Amygdala (tissue), 56 donors: ENCODE measurements at places on chromosomes 3 and 15.

DNA sequence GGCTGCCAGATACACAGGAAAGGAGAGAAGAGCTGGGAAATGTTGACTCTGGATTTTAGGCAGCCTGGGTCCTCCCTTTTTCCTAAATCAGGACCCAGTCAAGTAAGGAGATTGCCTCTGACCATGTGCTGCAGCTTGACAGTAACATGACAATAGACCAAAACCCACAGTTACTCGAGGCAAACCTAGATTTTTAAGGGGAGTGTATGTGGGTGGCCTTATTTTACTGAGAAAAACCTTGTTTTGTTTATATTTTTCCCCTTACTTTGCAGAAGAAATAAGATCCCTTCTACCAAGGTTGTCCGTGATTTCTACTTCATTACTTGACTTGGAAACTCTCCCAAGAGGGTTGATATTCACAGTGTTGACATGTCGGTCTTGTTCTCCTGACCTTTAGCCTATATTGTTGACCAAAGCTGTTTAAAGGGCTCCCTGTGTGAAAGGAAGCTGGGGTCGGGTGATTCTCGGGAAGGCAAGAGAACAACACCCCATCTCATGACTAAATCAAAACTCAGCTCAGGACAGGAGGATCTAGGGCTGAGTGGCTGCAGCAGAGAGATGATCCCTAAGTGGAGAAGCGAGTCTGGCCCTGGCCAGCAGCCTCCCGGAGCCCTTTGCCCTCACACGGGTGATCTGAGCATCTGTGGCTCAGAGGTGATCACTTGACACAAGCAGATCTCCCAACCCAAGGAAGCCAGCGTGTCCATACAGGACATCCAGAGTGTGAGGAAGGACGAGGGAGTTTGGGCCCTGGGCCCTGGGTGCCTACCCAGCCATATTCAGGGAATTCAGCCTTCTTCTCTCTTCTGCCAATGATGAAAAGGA, 31.0 kb upstream of the SLCO2A1 start:
- no peak for DNase-seq

DNA sequence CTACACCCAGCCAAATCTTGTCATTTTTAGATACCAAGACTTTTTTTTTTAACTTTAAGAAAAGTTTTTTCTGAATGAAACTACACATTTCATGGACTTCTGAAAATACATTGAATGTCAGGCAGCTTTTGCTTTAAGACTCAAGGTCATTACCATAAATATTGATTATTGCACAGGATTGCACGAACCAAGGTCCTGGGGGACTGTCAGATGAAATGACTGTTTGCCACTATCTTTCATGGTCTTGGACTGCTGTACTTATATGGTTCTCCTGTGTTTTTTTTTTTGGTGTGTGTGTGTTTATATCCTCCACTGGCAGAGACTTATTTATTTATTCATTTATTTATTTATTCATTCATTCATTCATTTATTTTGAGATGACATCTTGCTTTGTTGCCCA, 6.9 kb upstream of the MYO1E start:
- DNase-seq, result no peak

GRCh38 chr3:183513046-183513706, 42.3 kb downstream of the KLHL6 start:
- no peak for DNase-seq

DNA sequence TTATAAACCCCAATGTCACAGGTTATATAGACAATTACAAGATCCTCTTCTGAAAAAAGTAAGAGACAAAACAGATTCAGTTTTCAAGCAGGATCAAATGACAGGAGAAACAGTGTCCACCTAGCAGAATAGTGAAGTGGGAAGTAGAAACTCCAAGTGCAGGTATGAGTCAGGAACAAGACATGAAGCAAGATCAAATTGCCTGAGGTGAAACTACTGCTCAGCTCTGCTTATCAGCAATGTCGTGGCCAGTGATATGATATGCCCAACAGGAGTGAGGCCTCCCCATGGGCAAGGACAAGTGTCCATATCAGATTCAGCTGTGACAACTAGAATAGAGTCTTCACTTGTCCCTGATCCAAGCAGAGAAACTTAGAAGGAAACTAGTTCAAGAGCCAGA, 100.0 kb downstream of the ZMAT3 start:
- DNase-seq, result no peak

GRCh38 chr3:64095802-64096201, 72.5 kb upstream of the PSMD6 start:
- no peak for DNase-seq

DNA sequence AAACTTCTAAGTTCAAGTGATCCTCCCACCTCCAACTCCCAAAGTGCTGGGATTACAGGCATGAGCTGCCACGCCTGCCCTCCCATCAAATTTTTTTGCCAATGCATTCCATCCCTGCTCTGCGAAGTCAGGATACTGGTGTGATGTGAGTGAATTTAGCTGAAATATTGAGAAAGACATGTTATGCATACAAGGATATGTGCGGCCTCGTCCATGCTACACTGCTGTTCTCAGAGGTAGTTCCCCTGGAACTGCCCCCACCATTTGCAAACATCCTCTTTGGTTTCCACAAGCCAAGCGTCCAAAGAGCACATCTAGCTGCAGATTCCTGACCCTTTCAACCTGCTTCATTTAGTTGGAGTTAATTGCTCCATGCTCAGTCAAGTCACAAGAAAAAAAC, 36.5 kb upstream of the BCL2A1 start:
- DNase-seq, result no peak

GRCh38 chr3:139555249-139555648, 15.7 kb upstream of the RBP1 start:
- DNase-seq, result no peak

DNA sequence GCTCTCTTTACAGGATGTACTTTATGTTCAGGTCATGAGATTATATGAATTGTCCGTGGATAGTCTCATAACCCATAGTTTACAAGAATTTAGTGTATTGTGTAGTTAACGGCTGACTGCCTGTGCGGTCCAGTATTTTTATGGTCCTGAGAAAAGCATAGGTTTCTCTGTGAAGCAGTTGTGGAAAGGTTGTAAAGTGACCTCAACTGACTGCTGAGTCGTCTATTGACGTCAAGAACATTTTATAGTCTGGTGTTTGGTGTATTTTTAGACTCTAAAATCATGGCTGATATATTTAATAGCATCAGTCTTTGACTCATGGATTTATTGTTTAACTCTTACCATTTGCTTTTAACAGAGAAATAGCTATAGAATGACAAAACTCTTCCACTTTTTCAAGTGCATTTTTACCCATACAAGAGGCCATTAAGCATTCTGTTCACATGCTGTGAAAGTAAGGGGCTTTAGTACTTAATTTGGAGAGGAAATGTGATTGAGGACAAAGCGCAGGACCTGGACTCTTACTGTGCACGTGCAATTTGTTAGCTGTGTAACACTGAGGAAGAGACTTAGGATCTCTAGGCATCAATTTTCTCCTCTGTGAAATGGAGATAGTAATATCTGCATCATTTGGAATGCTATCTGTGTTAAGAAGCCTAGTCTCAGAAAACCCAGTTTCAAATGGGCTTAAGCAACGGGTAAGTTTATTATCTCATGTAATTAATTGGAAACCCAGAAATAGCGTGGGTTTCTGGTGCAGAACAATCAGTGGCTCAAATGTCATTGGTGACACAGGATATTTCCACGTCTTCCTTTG, 240.8 kb downstream of the NFKBIZ start:
- no peak for DNase-seq

- no peak for DNase-seq
Observed at GRCh38 chr3:46399098-46399497, 7.8 kb downstream of the CCR5AS start.

GRCh38 chr15:90080458-90080755, 21.9 kb downstream of the IDH2 start:
- no peak for DNase-seq

GRCh38 chr3:181839916-181840297, 128.2 kb downstream of the SOX2 start:
- DNase-seq, result no peak

- DNase-seq, result no peak
Observed at GRCh38 chr15:100762913-100763834, 116.5 kb upstream of the ALDH1A3 start.

DNA sequence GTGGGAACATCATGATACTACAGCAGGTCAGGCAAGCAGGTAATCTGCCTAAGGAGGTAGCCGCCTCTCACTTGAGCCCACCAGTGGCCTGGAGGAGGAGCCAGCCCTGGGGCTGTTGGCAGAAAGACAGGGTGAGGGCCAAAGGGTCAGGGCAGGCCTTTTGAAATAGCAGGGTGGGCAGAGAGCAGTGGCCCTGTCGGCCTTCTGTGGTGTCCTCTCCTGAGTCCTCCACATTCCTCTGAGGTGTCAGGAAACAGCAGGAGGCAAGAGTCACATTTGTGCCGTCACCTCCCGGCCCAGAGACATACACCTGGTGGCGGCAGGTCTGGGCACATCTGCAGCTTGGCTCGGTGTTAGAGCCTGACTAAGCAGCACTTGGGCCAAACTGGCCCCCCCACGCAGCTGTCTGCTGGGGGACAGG, 3.9 kb upstream of the BNC1 start:
- no peak for DNase-seq

DNA sequence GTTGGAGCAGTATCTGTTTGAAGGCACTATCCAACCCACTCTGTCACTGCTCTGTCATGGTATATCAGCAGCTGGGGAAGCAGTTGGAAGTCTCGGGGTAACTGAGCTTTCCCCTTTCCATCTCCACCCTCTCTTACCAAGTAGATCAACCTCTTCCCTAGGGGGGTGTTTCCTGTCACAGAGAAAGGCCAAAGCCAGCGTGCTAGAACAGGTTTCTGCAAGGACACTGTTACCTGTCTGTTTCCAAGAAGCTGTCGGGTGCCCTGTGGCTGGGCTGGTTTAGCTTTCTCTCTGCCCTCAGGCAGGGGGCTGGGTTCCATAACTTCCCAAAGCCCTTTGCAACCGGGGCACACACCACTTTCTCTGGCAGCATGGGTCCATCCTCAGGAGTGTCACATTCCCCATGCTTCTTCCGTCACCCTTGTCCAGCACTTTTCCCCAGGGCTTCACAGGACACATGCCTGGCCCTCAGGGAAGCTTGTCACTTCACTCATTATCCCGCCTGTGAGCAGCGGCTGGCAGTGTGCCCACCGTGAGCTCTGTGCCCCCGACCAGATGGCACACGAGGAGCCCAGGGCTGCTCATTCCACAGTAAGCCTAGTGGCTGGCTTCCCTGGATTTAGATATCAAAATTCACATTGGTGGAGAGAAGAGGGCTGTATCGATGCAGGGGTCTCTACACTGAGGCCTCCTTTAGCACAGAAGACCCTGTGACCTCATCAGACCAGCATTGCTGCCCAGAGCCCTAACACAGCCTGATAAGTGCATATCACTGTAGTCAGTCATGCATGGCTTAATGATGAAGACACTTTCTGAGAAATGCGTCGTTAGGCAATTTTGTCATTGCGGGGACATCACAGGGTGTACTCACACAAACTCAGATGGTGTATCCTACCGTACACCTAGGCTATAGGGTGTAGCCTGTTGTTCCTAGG, 205.8 kb downstream of the SLCO3A1 start:
- no peak for DNase-seq

GRCh38 chr3:158152186-158152585, 42.3 kb downstream of the RSRC1 start:
- no peak for DNase-seq

- DNase-seq, result no peak
Observed at GRCh38 chr3:167203062-167203461, 177.0 kb downstream of the ZBBX start.

GRCh38 chr15:50259276-50259675, 6.2 kb downstream of the HDC start:
- no peak for DNase-seq

DNA sequence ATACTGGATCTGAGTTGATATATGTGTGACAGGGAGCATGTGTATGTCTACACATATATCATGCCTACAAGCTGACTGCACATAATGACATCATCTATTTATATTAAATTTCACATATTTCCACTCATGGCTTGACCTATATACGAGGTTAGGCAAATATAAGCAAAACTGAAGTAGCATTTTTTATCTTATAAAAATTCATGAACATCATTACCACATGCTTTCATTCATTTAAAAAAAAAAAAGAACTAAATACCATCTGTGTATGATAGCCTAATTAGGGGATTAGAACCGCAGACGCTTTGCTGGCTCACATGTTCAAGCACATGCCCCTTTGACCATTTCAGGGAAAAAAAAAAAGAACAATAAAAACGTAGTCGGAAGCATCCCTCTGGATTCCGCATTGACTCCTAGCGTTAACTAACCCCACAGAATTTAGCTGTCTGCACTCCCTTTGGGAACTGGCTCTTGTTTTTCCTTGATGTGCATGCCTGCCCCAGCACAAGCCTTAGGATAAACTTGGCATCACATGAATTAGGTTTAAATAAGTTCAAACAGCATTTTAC, 888.4 kb downstream of the ROBO1 start:
- DNase-seq, result no peak

DNA sequence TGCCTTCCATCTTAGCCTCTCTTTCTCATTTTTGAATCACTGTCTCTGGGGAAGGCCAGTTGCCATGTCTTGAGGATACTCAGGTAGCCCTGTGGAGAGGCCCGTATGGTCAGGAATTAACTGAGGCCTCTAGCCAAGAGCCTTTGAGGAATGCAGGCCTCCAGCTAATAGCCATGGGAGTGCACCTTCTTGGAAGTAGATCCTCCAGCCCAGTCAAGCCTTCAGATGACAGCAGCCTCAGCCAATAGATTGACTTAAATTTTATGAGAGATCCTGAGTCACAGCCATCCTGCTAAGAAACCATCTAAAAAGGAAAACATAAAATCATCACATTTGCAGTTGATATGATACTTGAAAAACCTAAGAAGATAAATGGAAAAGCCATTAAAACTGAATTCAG, 112.5 kb upstream of the BNIP2 start:
- DNase-seq, result no peak

DNA sequence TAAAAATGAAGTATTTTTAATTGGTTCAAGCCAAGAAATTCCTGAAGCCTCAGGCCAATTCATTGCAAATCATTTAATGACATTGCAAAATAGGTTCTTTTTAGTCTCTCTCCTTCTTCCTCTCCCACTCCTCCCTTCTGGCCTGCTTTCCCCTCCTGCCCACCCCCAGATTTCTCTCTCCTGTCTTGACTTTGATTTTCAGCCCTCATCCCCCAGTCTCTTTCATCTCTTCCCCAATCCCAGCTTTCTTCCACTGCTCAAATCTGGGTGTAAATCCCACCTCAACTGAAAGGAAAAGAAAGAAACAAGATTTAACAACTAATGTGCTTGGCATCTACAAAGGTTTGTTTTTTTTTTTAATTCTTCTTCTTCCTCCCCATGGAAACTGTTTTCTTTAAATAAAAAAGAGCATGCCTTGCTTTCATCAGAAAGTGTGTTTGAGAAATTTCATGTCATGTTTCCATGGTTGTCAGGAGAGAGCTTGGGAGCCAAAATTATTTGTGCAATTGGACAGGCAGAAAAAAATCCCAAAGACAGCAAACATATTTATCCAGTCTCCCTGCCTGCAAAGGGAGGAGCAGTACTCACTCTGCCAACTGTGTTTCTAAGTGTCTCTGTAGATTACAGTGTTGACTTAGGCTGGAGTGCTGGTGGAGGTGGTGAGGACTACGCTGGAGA, 50.4 kb downstream of the BOC start:
- no peak for DNase-seq

DNA sequence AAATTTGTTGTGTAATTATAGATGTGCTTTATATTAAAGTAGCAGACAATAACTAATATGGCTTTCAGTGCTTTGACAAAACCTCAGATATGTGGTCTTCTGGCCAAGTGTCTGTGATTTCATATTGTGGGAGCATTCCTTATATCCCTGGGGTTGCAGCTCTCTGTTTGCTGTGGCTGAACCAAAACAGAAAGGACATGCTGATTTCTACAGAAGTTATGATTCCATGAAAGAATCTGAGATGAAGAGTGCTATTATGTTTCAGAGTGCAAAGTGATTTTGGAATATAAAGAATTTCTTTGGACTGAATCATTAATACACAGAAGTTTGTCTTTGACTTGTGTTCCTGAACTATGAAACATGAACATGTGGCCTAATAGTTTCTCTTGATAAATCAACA, 36.5 kb downstream of the CDV3 start:
- no peak for DNase-seq
